Peyer's patch (tissue), 4 donors: ENCODE measurements at places on chromosomes 7 and 10. TPM values are rescaled to one million over a fixed set of nuclear protein-coding genes. Genes with fewer than 3 reads are reported as not detected.

The ITGA8 gene
- 3.0 TPM for total RNA-seq

The DNAJC12 gene
- not detected for total RNA-seq

The FGFBP3 gene
- 1.1 TPM for total RNA-seq

The AKAP9 gene
- total RNA-seq = 188 TPM

The OR6V1 gene
- not detected for total RNA-seq

The AOAH gene
- total RNA-seq = 60.2 TPM

The TMEM176A gene
- total RNA-seq = 250 TPM

The TMEM243 gene
- 88.3 TPM for total RNA-seq

The MCM10 gene
- total RNA-seq = 15.7 TPM

The MOGAT3 gene
- total RNA-seq = 123 TPM

The PNLIP gene
- total RNA-seq = not detected

The IFIT1B gene
- total RNA-seq = not detected

The XRCC2 gene
- 1.4 TPM for total RNA-seq

The TM9SF3 gene
- total RNA-seq = 64.4 TPM

The FLNC gene
- 4.7 TPM for total RNA-seq

The ACTL6B gene
- total RNA-seq = not detected

The TWIST1 gene
- 1.1 TPM for total RNA-seq

The MYOF gene
- 23.5 TPM for total RNA-seq

The TMEM229A gene
- 10.6 TPM for total RNA-seq

The SUPV3L1 gene
- total RNA-seq = 20.5 TPM

The SLC18A3 gene
- not detected for total RNA-seq

The TAS2R4 gene
- total RNA-seq = 5.6 TPM

The ANKRD1 gene
- not detected for total RNA-seq

The SP4 gene
- total RNA-seq = 4.5 TPM

The GHRHR gene
- total RNA-seq = not detected

The LLCFC1 gene
- total RNA-seq = not detected

The COMTD1 gene
- 155 TPM for total RNA-seq

The GCK gene
- total RNA-seq = not detected

The FANK1 gene
- total RNA-seq = 1.4 TPM

The OR13A1 gene
- total RNA-seq = not detected

The SPACDR gene
- not detected for total RNA-seq

The PRF1 gene
- 6.6 TPM for total RNA-seq
